NCI-H2029 (cell line): ENCODE measurements at places on chromosomes 5 and 9.

- no peak for DNase-seq
Observed at GRCh38 chr9:127222388-127223095, 42.0 kb upstream of the GARNL3 start.

GRCh38 chr9:4193391-4193790 lies 106.5 kb downstream of the GLIS3 start:
- DNase-seq = no peak

DNA sequence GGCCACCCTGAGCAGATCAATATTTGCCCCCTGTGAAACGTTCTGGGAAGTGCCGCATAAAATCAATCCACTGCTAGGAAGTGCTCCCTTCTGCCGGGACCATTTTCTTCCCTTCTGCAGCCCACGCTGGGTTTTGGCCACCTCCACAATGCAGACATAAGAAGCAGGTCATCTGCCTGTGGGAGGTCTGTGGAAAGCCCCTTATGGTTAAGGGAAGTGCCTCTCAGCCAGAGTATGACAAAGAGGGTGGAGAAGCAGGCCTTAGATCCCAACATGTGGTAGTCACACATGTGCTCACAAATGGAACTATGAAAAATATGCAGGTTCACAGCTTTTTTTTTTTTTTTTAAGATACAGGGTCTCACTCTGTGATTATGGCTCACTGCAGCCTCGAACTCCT lies 82.8 kb downstream of the SLC1A3 start:
- no peak for DNase-seq

DNA sequence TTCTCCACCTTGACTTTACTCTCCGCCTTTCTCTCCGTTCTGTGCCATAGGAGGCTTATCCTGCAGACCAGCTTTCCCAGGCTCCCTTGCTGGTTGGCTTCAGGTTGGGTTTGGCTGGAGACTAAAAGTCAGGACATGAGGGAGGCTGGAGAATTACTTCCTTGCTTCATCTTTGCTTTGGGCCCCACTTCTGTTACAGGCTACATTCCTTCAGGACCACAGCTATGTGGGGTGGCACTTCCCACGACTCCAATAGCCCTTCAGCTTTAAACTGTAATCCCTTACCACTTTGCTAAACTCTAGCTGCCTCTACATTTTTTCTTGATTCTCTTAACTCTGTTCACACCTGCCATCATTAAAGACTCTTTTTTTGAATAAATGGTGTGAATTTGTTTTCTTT lies 186.7 kb upstream of the NR4A3 start:
- no peak for DNase-seq

GRCh38 chr5:122310889-122311288 lies 1.1 kb upstream of the SNCAIP start:
- no peak for DNase-seq

DNA sequence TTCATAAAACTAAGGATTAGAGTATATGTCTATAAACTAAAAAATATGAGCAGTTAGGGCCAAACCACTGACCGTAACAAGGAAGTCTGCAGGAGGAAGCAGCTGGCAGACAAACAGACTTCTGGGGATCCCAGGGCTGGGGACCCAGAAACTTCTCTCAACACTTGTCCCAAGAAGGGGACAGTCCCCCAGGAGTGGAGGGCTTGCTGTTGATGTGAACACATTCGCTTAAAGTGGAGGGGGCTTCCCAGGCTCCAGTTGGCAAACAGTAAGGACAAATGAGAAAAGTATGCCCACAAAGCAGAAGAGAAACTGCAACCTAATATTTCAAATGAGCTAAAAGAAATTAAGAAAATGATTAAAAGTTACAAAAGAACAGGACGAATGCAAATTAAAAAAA lies 83.7 kb downstream of the PDE8B start:
- DNase-seq = no peak

- DNase-seq = no peak
Observed at GRCh38 chr9:136057236-136058081, 37.6 kb downstream of the NACC2 start.

DNA sequence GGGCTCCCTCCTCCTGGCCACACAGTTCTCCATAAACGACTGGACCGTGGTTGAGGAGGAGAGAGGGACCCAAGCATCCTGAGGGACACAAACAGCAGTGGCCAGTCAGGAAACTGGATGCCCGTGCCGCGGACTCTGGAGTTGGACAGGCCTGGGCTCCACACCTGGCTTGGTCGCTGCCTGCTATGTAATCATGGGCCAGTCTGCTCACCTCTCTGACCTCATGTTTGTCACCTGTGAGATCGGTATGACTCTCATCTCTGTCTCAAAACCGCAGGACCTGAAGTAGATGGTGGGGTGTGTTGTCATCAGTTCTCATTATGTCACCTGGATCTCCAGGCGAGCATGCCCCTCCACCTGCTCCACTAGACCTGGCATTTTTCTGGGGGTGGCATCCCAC lies 14.5 kb downstream of the CXXC5 start:
- no peak for DNase-seq

GRCh38 chr5:75716715-75717081 lies 539 bp downstream of the POC5 start:
- no peak for DNase-seq

DNA sequence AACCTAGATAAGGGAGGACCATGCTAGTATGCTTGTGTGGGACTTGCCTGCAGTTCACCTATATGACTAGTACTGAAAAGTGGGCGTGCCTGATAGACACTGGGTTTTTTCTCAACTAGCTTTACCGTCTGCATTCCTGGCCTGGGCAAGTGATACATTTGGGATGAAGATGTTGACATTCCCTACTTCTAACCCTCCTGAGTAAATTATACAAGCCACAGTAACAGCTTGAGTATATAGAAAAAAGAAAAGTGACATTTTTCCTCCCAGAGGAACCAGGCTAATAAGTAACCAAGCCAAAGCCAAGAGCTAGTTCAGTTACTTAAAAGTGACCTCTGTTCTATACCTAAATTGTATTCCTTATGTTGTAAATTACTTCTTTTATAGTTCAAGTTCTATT lies 153.8 kb upstream of the CYLC2 start:
- no peak for DNase-seq

DNA sequence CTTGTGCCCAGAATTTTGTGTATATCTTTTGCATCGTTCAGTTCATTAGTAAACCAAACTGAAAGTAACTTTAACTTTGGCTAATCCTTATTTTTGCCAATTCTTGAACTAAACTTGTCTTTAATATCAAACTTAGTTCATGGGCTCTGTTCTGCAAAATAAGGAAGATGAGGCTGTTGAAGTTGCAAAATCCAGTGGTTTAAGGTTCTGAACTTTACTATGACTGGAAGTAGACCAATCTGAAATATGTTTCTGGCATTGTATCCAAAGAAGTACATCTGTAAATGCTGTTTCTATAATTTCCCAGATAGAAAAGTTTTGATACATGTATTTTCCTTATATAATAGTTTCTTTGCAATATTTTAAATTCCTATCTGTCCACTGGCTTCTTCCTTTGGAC lies 238.1 kb downstream of the CETN3 start:
- no peak for DNase-seq

DNA sequence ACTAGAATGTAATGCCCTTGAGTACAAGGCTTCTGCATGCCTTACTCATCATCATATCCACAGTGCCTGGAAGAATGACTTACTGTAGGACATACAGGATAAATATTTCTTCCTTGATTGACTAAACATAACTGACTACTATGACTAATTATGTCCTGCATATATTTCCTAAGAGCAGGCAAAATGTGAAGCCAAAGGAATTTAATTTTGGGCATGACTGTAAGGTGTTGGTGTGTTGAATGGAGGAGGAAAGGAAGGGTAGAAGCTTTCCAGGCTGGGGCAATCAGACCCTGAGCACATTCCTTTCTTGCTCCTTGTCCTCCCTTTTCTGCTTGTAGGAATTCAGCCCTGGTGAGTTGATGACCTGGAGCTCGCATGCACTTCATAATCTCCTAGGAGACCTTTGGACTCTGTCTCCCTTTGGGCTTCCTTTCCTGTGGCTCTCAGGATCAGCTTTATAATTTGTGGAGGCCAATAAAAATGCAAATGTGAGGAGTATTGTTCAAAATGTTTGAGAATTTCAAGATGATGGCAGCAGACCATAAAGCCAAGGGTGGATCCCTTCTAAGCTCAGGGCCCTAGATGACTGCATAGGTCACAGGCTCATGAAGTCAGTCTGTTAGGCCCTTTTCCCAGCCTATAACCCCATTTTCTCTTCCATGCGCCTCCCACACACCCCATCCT lies 174.0 kb downstream of the HMHB1 start:
- DNase-seq = no peak
